Urinary bladder (tissue), 4 donors: ENCODE measurements at places on chromosomes 4 and X. TPM values are rescaled to one million over a fixed set of nuclear protein-coding genes. Genes with fewer than 3 reads are reported as not detected.

COX7B2 gene
- not detected for total RNA-seq

SPOCK3 gene
- total RNA-seq = 12.1 TPM

OTC gene
- total RNA-seq = 0.63 TPM

FAT4 gene
- 118 TPM for total RNA-seq

KLKB1 gene
- total RNA-seq = 1.5 TPM

TMEM128 gene
- 33.0 TPM for total RNA-seq

RHOXF2B gene
- total RNA-seq = not detected

TKTL2 gene
- total RNA-seq = 0.11 TPM

C1QTNF7 gene
- total RNA-seq = 48.2 TPM

CXorf49 gene
- total RNA-seq = not detected

DSPP gene
- not detected for total RNA-seq

TECRL gene
- total RNA-seq = 4.5 TPM

ZAR1 gene
- not detected for total RNA-seq

THOC2 gene
- 213 TPM for total RNA-seq

TMPRSS11A gene
- total RNA-seq = not detected

SPANXB1 gene
- not detected for total RNA-seq

SLC30A9 gene
- 80.3 TPM for total RNA-seq

LUZP4 gene
- total RNA-seq = not detected

IQCM gene
- total RNA-seq = not detected

H2BW1 gene
- total RNA-seq = not detected

OSTC gene
- 150 TPM for total RNA-seq

PASD1 gene
- not detected for total RNA-seq

NUP62CL gene
- total RNA-seq = 2.2 TPM

MAGEE2 gene
- total RNA-seq = 0.74 TPM

CXCL6 gene
- 0.16 TPM for total RNA-seq

SULT1B1 gene
- 1.2 TPM for total RNA-seq

MAOB gene
- total RNA-seq = 12.3 TPM

PSAPL1 gene
- total RNA-seq = 0.05 TPM

HSFX4 gene
- total RNA-seq = not detected

TASL gene
- total RNA-seq = 2.6 TPM

COL4A5 gene
- total RNA-seq = 296 TPM

PDE6B gene
- total RNA-seq = 6.2 TPM

NUDT10 gene
- total RNA-seq = 5.6 TPM

USP17L27 gene
- not detected for total RNA-seq

TMEM35A gene
- 8.0 TPM for total RNA-seq

OCIAD1 gene
- total RNA-seq = 134 TPM

HUWE1 gene
- total RNA-seq = 91.4 TPM

IL13RA1 gene
- total RNA-seq = 36.7 TPM

GATA1 gene
- total RNA-seq = not detected

ATP8A1 gene
- total RNA-seq = 59.2 TPM

F8A1 gene
- 0.95 TPM for total RNA-seq

GLOD5 gene
- not detected for total RNA-seq

TCEAL7 gene
- 74.0 TPM for total RNA-seq

CFAP47 gene
- 0.37 TPM for total RNA-seq

BEX5 gene
- total RNA-seq = 1.2 TPM

XAGE1A gene
- not detected for total RNA-seq

SPANXN4 gene
- not detected for total RNA-seq

L1CAM gene
- total RNA-seq = 5.6 TPM

VCX3B gene
- not detected for total RNA-seq

CT45A2 gene
- not detected for total RNA-seq

GPR173 gene
- 5.6 TPM for total RNA-seq

DRD5 gene
- 0.11 TPM for total RNA-seq

ACOT9 gene
- total RNA-seq = 63.9 TPM
